ENCODE measurements at places on chromosomes 4 and X.

DNA sequence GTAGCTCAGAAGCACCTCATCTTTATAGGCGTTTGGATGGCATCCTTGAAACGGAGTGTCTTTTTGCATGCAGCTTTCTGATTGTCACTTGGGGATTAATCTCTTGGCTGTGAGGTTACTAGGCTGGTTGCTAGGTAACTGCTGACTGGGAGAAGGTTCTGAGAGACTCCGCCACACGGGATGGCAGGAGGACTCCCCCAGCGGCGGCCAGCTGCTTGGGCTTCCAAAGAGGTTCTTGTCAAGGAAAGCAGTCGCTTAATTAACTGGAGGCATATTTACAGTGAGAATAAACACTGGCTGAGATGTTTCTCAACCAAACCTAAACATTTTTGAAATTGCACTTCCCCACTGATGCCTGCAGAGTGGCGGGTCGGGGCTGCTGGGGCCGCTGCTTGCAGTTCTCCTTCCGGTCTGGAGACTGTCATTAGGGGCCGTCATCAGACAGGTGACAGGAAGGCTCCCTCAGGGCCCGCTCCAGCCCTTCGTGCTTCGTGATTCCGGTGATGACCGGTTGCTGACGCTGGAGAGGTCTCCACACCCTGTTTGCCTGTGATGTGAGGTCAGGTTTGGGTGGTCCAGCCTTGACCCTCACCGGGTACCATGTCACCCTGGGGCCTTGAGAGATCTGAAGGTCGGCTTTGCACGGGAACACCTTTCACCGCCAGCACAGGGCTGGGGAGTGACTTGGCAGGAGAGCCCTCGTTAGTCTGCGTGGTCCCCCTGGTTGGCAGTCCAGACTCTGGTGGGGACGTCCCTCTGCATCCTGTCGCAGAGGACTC lies 9.1 kb downstream of the NSG1 start:
- H3K27ac ChIP-seq = no peak overlapping the region
- H3K36me3 ChIP-seq = no peaks in the 10 kb centered on the region
- H3K4me1 ChIP-seq = peaks cover 11% of the 10 kb centered on the region
- H3K27me3 ChIP-seq = peaks cover 3% of the 10 kb centered on the region
- DNase-seq = peak; percentile 7

- DNase-seq = no peak
- no peaks in the 10 kb centered on the region for H3K36me3 ChIP-seq
- no peak overlapping the region for H3K27ac ChIP-seq
Measured at GRCh38 chr4:21757248-21757647, 191.3 kb downstream of the KCNIP4 start.

DNA sequence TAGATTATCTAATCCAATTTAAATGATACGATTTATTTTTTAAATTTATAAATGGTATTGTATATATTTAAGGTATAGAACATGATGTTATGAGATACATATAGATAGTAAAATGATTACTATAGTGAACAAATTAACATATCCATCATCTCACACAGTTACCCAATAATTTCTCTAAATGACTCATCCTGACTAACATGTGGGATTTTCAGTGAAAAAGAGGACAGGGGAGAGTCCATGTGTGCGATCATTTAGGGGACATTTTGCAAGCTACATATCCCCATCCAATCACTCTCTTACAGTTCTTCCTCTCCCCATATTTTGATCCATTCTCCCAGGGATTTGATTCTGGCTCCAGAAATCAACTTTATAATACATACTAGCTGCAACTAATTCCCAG lies 88.2 kb downstream of the ABCB7 start:
- H3K4me3 ChIP-seq = no peak overlapping the region
- no peaks in the 10 kb centered on the region for H3K27me3 ChIP-seq
- no peaks in the 10 kb centered on the region for H3K4me1 ChIP-seq

DNA sequence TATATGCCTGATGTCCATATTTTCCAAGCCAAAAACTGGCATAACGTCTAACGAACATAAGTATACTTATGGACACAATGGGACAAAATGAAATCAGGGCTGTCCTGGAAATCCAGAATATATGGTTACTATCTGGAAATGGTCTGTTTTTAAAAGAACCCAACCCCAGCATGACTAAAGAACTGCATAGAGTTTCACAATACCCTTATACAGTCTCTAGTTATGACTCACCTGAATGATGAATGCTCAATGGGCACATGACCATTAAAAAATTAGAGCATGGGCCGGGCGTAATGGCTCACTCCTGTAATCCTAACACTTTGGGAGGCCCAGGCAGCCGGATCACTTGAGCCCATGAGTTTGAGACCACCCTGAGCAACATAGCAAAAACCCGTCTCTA lies 31.8 kb downstream of the AMMECR1 start:
- H3K27ac ChIP-seq = no peak overlapping the region
- no peak overlapping the region for H3K4me3 ChIP-seq
- no peaks in the 10 kb centered on the region for H3K36me3 ChIP-seq
- H3K27me3 ChIP-seq = no peaks in the 10 kb centered on the region
- no peaks in the 10 kb centered on the region for H3K4me1 ChIP-seq

DNA sequence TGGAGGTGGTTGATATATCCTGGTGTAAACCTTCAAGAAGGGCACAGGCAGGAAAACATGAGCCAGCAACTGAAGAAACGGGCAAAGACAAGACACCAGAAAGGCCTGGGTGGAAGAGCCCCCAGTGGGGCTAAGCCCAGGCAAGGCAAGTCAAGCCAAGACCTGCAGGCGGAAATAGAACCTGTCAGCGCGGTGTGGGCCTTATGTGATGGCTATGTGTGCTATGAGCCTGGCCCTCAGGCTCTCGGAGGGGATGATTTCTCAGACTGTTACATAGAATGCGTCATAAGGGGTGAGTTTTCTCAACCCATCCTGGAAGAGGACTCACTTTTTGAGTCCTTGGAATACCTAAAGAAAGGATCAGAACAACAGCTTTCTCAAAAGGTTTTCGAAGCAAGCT lies 7.2 kb downstream of the ZFP42 start:
- H3K36me3 ChIP-seq = no peaks in the 10 kb centered on the region

DNA sequence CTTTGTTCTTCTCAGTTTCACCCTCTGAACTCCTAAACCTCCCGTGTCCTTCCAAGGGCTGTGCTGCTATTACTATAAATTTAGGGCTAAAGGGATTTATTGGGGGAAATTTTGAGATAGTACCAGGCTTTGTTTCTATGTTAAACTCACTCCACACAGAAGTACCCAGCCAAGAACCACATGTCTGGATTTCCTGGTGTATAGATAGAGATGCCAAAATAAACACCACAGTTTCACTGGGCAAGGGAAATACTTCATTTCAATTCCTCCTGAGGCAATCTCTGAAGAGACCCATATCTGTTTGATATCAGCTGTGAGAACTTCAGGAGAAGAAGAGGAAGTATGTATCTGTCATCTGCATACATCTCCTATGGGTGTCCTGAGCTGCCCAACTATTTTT lies 21.7 kb upstream of the CLNK start:
- DNase-seq = no peak
- H3K4me1 ChIP-seq = no peaks in the 10 kb centered on the region
- no peak overlapping the region for H3K4me3 ChIP-seq
- no peaks in the 10 kb centered on the region for H3K36me3 ChIP-seq
- H3K27me3 ChIP-seq = no peaks in the 10 kb centered on the region

GRCh38 chr4:140904904-140905303 lies 148.7 kb upstream of the TBC1D9 start:
- no peak for DNase-seq
- no peaks in the 10 kb centered on the region for H3K27me3 ChIP-seq
- no peaks in the 10 kb centered on the region for H3K36me3 ChIP-seq
- H3K4me1 ChIP-seq = no peaks in the 10 kb centered on the region
- H3K27ac ChIP-seq = no peak overlapping the region

GRCh38 chrX:39688576-39689375 lies 409.0 kb downstream of the BCOR start:
- H3K36me3 ChIP-seq = no peaks in the 10 kb centered on the region
- no peak overlapping the region for H3K4me3 ChIP-seq
- H3K27ac ChIP-seq = no peak overlapping the region
- H3K27me3 ChIP-seq = peaks cover 3% of the 10 kb centered on the region
- no peaks in the 10 kb centered on the region for H3K4me1 ChIP-seq
- peak; percentile 1 for DNase-seq

- H3K27me3 ChIP-seq = no peaks in the 10 kb centered on the region
- no peaks in the 10 kb centered on the region for H3K36me3 ChIP-seq
- no peaks in the 10 kb centered on the region for H3K4me1 ChIP-seq
Measured at GRCh38 chr4:116638592-116638991, 446.8 kb downstream of the TRAM1L1 start.

- DNase-seq = no peak
- no peaks in the 10 kb centered on the region for H3K4me1 ChIP-seq
- no peaks in the 10 kb centered on the region for H3K36me3 ChIP-seq
- no peaks in the 10 kb centered on the region for H3K27me3 ChIP-seq
Measured at GRCh38 chrX:140091125-140091886, 126.0 kb upstream of the CXorf66 start.

- H3K27ac ChIP-seq = no peak overlapping the region
- H3K4me3 ChIP-seq = no peak overlapping the region
- DNase-seq = no peak
- H3K36me3 ChIP-seq = no peaks in the 10 kb centered on the region
- no peaks in the 10 kb centered on the region for H3K27me3 ChIP-seq
Measured at GRCh38 chrX:129769467-129770154, 10.1 kb upstream of the SASH3 start.

DNA sequence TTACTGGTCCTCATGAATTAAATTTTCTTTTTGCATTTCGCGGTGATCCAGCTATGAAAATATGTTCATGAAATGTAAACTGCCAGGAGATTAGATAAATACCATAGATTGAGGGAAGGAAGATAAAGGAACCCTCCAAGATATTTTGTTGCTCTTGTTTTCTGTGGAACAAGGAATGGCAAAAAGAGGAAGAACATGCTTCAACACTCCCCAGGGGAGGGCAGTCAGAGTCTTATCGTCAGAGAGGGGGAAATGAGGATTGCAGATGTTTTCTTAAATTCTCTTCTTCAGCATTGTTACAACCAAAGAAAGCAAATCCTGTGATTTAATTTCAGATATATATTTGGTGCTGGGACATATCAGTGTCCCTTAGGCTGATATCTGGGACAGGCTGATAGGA lies 9.5 kb upstream of the SFRP2 start:
- no peak overlapping the region for H3K4me3 ChIP-seq
- H3K36me3 ChIP-seq = no peaks in the 10 kb centered on the region
- H3K27ac ChIP-seq = no peak overlapping the region
- no peak for DNase-seq
- no peaks in the 10 kb centered on the region for H3K27me3 ChIP-seq
- H3K4me1 ChIP-seq = no peaks in the 10 kb centered on the region

GRCh38 chrX:134537179-134537955 lies 77.4 kb downstream of the HPRT1 start:
- H3K4me1 ChIP-seq = peaks cover 23% of the 10 kb centered on the region
- no peak overlapping the region for H3K27ac ChIP-seq
- DNase-seq = peak; percentile 7
- H3K36me3 ChIP-seq = no peaks in the 10 kb centered on the region

DNA sequence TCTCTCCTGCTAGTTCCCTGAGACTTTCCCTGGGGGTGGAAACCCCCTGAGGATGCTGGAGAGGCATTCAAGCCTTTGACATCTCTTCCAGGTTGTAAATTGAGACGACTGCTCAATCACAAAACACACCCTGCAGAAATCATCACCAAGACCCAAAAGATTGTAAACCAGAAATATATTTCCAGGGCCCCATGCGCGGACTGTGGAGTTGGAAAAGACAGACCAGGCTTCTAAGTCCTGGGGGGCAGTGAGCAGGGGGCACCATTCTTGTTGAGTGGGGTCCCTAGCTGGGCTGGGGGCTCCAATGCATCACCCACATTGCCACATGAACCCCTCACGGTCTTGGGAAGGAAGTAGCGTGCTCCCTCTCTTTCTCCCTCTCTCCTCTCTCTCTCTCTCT lies 87.9 kb upstream of the C4orf50 start:
- H3K27me3 ChIP-seq = peaks cover 30% of the 10 kb centered on the region
- H3K36me3 ChIP-seq = no peaks in the 10 kb centered on the region
- no peak for DNase-seq

DNA sequence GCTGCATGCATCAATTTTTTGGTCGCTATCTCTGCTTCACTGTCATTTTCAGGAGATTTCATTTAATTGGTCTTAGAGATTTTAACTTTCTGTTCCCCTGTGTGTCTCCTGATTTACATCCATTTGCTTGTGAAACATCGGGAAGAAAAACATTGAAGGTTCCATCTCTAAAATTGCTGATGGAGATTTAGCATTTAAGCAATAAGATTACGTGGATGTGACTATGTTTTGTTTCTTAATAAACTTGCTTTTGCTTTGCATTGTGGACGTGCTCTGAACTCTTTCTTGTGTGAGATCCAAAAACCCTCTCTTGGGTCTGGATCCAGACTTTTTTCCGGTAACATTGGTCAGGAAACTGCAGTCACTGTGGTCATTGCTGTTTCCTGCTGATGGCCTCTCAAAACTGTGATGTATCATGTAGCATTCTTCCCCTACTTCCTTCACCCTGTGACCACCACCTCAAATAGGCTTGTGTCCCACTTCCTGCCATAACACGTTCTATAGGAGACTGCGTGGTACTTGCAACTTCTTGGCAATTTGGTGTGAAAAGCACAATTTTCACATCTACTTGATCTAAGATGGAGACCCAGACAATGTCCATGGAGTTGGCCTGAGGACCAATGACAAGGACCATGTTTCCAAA lies 4.9 kb downstream of the CXCL2 start:
- DNase-seq = no peak
- no peak overlapping the region for H3K27ac ChIP-seq
- no peaks in the 10 kb centered on the region for H3K4me1 ChIP-seq
